ENCODE measurements at places on chromosomes 16 and 17. TPM values are rescaled to one million over a fixed set of nuclear protein-coding genes. Genes with fewer than 3 reads are reported as not detected.

- peak; percentile 35 for DNase-seq
Observed at GRCh38 chr16:77951788-77952187, 70.6 kb upstream of the CLEC3A start.

- DNase-seq = no peak
Observed at GRCh38 chr17:31251105-31251969, 45.7 kb downstream of the OMG start.

- DNase-seq = no peak
Observed at GRCh38 chr17:65545705-65546523, 15.5 kb downstream of the AXIN2 start.

GRCh38 chr17:77228241-77228752, 87.5 kb downstream of the SEC14L1 start:
- DNase-seq = peak; percentile 58

GRCh38 chr16:66878067-66878466, 2.2 kb upstream of the PDP2 start:
- no peak for DNase-seq

DNA sequence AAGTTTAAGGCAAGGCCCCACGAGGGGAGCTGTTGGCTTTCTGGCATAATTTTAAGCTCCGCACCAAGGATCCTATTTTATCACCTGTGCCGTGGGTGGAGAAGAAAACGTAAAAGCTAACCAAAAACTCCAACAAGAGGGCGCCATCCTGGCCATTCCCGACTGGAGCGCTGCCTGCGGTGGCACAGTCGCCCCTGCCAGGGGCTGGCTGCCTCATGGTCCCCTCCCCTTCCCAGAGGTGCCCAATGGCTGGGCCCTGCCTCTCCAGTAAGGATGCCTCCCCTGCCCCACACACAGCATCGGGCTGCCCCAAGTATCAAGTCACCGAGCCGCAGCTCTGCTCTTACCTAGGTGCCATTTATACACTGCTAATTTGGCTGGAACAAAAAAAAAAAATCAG, 36.3 kb downstream of the ZDHHC7 start:
- DNase-seq = no peak

GRCh38 chr17:32819035-32819434, 57.9 kb downstream of the MYO1D start:
- DNase-seq = no peak

DNA sequence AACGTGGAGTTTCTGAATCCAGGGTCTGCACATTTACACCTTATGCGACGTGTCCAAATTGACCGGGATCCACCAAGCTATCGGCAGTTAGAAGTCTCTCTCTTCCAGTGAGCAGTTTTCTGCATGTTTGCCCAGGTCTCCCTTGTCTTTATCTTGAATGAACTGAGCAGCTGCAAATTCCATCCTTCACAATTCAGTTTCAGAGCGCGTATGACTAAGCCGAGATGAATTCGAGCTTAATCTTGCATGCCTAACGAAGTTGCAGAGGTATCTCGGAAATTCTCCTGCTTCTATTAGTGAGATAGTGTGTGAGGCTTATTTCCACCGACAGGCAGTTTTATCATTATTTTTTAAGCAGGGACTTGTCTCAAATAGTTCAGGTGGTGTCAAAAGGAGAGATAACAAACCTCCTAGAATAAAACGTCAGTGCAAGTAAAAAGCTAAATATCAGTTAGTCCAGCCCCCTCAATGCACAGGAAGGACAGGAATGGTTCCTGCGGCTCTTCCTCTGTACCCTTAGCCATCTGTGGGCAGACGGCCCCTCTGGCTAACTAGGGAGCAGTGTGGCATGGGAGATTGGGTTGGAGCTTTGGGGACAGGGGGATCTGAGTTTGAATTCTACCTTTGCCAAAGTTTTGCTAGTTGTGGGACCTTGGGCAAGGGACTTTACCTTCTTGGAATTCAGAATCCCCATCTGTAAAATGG, 93.0 kb upstream of the GPR139 start:
- DNase-seq = no peak

SBK1 gene
- 2.7 TPM for total RNA-seq

KRTAP1-5 gene
- not detected for total RNA-seq

TERB1 gene
- not detected for total RNA-seq

FOXJ1 gene
- total RNA-seq = 66.1 TPM
